ENCODE measurements at places on chromosomes 13 and 19.

DNA sequence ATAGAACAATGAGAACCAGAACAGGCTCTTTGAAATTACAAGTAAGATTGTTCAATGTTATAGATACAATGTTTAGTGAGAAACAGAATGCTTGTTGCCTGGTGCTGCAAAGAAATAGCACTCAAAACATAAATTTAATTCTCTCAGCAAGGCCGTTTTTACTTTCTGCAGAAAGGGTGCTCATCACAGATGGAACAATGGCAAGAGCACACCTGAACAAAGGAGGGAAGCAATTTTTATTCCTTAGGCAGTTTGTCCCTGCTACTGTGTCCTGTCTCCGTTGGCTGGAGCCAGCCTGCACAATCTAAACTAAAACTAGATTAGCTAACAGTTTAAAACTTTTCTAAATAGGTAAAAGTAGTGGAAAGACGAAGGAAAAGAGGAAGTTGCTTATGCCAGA is 10.4 kb upstream of the ZNF8 start:
- DNase-seq: no peak

DNA sequence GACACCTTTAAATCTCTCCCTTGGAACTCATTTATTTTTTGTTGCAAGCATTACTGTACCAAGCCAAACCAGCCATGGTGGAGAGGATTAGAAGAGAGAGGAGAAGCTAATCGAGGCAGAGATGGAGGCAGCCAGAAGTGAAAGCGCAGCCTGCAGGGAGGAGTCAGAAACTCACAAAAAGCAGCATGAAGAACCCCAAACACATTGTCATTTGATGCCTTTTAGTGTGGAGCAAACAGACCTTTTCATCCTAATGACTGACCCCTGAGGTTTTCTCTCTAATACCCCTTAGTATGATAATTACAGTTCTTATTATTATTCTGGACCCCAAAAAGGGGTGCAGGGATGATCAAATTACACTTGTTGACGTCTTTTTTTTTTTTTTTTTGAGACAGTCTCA is 62.5 kb downstream of the TNFRSF19 start:
- no peak for DNase-seq

- no peak for DNase-seq
Measured at GRCh38 chr13:83634601-83635000, 247.7 kb downstream of the SLITRK1 start.

DNA sequence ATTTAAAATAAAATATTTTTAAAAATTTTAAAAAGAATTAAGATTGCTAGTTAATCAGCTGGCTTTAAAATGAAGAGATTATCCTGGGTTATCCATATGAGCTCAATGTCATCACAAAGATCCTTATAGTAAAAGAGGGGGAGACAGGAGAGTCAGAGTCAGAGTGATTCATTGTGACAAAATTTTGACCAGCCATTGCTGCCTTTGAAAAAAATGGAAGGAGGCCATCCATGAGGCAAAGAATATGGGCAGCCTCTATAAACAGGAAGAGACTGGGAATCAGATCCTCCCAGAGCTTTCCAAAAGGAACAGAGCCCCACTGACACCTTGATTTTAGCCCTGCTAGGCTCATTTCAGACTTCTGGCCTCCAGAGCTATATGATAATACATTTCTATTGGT is 9.3 kb upstream of the RUBCNL start:
- no peak for DNase-seq

All from non-pigmented ciliary epithelial cell (primary cell).